ENCODE measurements at places on chromosomes 1 and 21.
A peak's percentile ranks its signal among the peaks of the same experiment; 100 is the strongest.

- no peak for DNase-seq
These were observed 5.7 kb upstream of the PPP1R15B start for GRCh38 chr1:204417074-204417997.

- DNase-seq: no peak
These were observed 12.9 kb downstream of the NRIP1 start for GRCh38 chr21:15051644-15052458.

DNA sequence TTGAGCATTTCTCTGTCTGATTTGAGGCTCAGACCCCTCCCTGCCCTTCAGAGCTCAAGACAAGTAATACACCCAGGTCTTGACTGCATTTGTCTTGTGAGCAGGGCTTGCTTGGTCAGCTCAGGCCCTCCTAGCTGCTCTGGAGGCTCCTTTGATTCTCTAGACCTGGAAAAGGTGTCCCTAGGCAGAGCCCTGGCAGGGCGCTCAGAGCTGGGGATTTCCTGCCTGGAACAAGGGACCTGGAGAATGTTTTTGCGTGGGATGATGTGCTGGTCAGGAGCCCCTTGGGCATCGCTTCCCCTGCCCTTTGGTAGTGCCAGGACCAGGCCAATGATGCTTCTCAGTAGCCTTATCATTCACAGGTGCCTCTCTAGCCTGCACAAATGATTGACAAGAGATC is 4.9 kb upstream of the CCDC28B start:
- DNase-seq: no peak

DNA sequence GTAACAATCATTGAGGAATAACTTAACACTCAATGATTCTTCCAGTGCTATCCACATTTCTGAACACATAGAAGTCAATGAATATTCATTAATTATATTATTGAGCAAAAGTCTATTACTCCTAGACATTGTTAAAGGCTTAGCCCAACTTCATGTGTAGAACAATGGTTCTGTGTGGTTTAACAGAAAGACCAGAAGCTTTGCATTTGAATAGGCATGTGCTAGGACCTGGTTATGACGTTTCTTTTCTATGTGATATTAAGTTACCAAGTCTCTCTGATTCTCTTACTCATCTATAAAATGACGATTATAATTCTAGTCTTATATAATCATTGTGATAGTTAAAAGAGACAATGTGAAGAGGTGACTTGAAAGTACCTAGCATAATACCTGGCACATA is 5.2 kb downstream of the NTMT2 start:
- DNase-seq: no peak

DNA sequence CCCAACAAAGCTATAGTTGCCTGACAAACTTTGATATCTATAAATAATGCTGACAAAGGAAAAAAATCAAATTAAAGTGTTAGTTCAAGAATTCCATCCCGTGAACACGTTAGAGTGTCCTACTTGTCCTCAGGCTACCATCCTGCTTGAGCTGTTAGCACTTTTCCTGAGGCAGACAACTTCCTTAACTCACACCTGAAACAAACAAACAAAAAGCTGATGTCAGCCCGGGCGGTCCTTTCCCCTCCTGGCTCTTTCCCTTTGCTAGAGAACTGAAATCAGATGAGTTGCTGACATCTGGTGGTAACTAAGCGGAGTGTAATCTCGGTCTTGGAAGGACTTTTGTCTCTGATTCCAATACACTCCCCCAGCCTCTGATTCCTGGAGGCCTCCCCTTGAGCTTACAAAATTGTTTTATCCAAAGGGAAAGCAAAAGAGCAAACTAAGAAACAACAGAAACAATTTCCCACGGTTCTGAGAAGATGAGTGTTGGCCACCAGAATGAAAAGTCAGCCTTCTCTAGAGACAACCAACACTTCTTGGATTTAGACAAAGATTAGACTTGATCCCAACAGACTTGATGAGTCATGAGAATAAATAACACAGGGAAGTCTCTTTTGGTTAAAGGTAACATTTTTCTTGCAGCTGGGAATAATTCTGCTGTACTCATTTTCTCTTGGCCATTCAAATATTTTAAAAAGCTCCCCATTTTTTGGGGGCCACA is 135.4 kb downstream of the PROX1 start:
- DNase-seq: peak; percentile 52

DNA sequence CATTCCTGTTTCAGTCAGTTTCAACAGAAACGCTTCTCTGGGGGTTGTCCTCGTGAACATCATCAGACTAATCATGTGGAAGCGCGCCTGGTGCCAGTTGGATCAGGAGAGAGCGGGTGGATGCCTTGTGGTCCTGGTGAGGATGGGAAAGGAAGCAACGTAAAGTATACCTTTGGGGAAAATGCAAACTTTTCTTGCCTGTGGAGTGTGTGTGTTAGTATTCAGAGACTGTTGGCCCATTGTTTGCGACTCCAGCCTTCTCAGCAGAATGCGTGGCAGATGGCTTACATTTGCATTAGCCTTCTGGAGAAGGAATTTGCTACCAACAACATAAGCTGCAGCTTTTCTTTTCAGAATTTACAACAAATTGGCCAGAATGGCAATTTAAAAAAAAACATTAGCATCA is 173.9 kb downstream of the RWDD3 start:
- DNase-seq: no peak

DNA sequence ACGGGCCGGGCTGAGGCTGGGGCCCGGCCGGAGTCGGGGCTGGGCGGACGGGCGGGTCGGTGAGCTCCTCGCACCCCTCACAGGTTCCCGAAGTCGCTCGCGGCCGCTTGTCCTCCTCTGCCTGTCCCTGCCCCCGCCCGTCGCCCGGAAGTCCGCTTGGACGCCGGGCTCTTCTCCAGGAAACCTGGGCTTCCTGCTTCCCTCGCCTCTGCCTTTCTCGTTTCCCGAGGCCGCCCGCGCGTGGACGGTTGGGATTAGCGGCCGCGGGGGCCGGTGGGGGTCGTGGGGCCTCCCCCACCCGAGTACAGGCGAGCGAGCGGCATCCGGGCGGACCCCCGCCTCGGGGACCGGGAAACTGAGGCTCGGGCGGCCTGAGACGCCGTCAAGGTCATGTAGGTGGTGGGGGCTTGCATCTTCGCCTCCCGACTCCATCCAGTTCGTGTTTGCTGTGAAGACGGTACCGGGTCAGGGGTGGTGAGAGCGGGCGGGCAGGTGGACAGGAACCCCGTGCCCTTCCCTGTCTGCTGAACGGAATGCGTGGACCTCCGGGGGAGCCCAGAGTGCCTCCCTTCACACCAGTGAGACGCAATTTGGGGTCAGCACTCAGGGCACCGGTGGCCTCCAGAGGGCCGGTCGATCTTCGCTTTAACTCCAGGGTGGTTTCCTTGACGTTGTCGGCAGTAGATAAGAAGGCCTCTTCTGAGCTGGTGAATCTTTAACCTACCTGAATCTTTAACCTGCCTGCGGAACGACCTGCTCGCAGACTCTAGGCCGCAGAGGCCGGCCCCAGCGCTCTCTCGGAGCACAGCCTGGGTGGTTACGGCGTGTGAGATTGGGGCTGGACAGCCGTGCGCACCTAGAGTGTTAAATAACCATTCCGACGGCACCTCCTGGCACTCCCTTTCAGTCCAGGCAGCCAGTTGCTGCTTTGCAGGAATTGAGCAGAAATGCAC is 686 bp downstream of the ARF1 start:
- DNase-seq: no peak

DNA sequence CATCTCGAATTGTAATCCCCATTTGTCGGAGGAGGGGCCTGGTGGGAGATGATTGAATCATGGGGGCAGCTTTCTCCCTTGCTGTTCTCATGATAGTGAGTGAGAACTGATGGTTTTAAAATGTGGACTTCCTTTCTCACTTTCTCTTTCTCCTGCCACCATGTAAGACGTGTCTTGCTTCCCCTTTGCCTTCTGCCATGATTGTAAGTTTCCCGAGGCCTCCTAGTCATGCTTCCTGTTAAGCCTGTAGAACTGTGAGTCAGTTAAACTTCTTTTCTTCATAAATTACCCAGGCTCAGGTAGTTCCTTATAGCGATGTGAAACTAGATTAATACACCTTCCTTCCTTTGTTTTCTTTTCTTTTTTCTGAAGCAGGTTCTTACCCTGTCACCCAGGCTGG is 13.9 kb downstream of the DNAJC6 start:
- DNase-seq: no peak

- no peak for DNase-seq
These were observed 12.4 kb downstream of the LMNA start for GRCh38 chr1:156126630-156127534.

DNA sequence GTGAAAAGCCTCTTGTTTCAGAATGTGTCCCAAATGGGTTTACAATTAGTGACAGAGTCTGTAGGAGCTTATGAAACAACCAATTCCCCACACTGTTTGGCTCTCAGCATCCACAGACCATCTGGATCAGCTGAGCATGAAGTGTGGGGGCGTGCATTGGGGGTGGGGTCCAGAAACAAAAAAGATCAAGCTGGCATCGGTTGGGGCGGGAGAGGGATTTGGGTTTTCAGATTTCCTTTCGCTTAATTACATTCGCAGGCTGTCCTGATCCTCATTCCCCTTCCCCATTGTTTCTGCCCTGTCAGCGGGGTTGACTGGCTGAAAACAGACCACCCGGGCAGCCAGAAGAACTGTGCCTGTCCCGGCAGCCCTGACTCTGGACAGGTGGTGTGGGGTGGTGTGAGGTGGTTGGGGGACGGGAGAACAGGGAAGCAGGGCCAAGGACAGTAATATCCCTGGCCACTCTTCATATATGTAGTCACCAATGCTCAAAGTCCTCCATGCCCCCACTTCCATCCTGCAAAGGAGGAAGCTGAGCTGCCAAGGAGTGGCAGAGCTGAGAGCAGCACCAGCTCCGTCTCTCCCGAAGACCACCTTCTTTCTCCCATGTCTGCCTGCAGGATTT is 92.0 kb downstream of the IER5 start:
- DNase-seq: no peak

DNA sequence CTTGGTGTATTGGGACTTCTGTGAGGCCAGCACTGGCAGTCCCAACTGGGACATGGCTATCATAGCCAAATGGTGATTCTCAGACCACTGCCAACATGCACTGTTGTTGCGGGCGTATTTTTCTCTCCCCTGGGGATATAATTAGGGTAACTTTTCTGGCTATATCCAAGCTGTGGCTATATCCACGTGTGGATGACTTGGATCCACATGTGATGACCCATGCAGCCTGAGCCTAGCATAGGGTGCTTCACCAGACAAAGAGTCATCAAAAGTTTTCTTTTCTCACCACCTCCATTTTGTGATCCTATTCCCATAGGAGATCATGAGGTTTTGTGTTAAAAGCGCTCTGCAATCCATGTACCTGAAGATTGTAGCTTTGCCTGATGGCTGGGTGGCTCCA is 51.2 kb upstream of the CSF3R start:
- DNase-seq: no peak

- peak; percentile 76 for DNase-seq
These were observed 68.5 kb downstream of the DYRK1A start for GRCh38 chr21:37435120-37435519.

DNA sequence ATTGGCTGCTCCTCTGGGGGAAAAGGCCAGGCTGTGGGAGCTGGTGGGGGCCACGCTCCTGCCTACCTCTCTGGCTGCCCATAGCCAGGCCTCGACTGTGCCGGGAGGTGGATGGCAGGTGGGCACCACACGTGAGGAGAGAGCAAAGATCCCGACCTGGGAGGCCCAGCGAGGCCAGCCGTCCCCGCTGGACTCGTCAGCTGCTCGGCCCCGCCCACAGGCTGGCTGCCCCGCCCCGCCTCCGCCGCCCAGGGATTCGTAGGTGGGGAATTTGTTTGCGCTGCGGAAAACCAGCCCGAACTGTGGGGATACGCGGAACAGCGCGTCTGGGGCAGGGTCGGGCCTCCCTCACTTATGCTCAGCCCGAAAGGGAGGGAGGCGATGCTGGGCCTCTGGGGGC is 31.7 kb downstream of the TP73 start:
- DNase-seq: no peak

GRCh38 chr1:221223281-221223680 is 344.0 kb downstream of the HLX start:
- no peak for DNase-seq

DNA sequence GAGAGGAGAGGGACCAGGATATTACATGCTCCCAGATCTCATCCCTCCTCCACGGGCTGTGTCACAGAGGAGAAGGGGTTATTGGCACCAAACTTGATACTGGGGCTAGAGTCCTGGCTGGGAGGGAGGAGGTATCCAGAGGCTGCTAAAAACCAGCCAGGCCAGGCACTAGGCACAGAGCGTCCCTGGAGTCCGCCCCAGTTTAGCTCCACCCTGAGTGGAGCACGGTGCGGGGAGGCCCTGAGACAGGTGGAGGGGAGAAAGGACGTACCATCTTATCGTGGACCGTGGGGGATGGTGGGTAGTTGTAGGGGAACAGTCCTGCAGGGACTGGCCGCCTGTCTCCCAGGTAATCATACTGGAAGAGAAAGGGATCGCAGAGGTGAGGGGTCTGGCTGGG is 42.7 kb upstream of the GOLT1A start:
- DNase-seq: no peak

DNA sequence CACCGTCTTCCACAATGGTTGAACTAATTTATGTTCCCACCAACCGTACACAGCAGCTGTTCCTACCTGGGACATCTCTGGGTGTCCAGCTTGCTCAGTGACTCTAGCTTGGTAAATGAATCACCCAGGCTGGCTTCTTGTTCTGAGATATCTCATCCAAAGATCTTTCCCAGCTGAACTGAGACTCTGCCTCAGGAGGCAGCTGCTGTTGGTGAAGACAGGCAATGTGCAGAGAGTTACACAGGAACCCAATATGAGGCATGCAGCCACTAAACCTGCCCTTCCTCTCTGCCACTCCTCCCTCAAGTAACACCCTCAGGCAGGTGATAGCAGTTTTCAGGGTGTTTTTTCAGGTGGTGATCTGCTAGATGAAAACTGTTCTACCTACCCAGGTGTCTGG is 14.0 kb upstream of the FOXO6 start:
- DNase-seq: no peak

- no peak for DNase-seq
These were observed 463.0 kb downstream of the DSCAM start for GRCh38 chr21:40383951-40384350.

DNA sequence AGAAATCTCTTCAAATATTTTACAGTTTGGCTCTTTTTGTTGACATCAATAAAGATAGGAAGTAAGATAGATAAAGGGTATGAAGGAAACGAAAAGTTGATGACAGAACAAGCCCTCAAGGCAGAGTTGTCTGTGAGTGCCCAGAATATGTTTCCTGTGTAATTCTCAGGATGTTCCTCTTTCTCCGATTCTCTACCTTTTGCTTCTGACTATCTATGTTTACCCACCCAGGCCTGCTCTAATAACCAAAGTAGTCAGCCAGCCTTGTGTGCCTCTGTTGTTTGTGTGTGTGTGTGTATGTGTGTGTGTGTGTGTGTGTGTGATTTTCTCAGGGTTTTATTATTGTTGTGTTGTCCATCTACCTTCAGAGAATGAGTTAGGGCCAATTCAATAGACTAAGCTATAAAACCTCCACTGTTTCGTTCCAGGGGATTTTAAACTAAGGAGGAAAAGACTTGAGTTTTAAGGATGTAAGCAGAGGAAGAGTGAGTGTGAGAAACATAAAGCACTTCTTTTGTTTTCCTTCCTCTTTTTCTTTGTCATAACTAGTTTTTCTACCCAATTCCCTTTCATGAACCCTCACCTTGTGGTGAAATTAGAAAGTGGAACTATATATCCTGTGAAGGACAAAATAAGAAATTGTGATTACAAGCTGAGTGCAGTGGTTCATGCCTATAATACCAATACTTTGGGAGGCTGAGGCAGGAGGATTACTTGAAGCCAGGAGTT is 627.4 kb upstream of the NR5A2 start:
- peak; percentile 21 for DNase-seq

- no peak for DNase-seq
These were observed 29.5 kb upstream of the CLSTN1 start for GRCh38 chr1:9853249-9853595.

All from thymus (tissue), 14 donors.